Activated gamma-delta T cell treated with anti-CD3 and anti-CD28 coated beads, Interleukin-2, amount 50 U/mL, for 16 hours (primary cell): ENCODE measurements at places on chromosomes 2 and 18.

GRCh38 chr18:58541789-58542425 lies 87.0 kb downstream of the ALPK2 start:
- peak; percentile 23 for DNase-seq

DNA sequence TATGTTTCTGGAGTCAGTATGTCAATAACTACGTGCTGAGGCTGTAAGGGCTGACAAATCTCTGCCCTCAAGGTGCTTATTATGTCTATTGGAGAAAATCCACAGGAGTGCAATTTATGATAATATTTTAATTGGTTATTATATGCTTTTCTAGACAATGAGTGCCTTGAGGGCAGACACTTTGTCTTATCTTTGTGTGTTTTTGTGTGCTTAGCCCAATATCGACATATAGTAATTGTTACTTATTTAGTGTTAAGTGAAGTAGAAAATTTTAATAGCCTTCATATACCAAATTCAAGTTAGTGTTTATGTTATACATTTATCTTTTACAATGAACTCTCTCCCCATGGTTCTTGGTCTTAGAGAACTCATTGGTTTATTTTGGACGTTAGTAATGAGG lies 118.9 kb downstream of the WDR7 start:
- DNase-seq, result no peak

- DNase-seq, result no peak
Observed at GRCh38 chr2:59019566-59020159, 778.5 kb upstream of the FANCL start.

- no peak for DNase-seq
Observed at GRCh38 chr2:168697668-168698121, 104.7 kb upstream of the NOSTRIN start.

DNA sequence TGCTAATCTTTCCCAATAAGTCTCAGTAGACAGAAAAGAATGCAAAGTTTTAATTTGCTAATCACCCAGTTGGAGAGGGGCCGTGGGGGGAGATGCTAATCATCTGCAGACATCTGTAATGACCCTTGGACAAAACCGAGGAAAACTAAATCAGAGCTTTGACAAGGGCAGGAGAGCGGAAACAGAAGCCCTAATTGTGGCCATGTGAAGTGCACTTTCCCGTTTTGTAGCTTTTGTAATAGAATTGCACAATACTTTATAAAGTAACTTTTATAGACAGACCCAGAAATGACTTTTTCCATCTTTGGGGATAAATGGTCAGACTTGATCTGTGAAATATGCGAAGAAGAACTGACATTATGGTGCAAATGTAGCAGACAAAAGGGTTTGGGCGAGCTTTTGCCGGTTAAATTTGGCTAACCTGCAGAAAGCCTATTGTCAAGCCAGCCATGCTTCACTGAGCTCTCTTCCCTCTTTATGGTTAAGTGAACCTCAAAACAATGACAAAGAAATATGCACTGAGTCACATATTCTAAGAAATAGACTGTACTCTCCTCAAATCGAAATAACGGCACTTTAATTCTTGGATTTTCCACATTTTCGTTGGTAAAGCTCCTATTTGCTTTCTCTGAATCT lies 980.1 kb upstream of the POU3F3 start:
- no peak for DNase-seq

GRCh38 chr2:144826105-144826504 lies 306.2 kb upstream of the ZEB2 start:
- no peak for DNase-seq

GRCh38 chr2:157245846-157246764 lies 11.4 kb upstream of the GALNT5 start:
- no peak for DNase-seq

DNA sequence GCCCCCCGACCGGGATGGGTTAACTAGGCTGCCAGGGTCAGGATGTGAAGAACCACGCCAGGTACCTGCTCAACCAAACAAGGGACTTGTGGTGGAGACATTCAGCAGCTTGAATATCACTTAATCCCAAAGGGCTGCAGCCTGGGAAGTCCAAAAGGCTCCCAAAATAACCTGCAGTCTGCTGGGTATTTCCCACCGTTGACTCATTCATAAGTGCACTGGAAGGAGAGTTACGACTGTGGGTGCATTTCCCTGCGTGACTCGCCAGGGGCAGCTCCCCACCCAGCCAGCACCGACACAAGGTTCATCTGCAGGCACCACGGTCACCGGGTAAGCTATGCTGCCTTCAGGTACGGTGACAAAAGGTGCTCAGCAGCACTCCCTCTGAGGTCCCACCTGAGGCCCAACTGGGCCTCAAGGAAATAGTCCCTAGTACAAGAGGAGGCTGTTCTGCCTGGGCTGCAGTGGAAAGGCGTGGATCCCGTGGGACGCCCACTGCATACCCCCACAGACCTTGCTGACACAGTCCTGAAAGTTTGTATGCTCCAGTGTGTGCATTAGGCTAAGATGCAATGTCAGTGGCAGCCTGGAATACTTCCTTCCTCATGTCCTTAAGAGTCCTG lies 86.5 kb downstream of the UXS1 start:
- no peak for DNase-seq

DNA sequence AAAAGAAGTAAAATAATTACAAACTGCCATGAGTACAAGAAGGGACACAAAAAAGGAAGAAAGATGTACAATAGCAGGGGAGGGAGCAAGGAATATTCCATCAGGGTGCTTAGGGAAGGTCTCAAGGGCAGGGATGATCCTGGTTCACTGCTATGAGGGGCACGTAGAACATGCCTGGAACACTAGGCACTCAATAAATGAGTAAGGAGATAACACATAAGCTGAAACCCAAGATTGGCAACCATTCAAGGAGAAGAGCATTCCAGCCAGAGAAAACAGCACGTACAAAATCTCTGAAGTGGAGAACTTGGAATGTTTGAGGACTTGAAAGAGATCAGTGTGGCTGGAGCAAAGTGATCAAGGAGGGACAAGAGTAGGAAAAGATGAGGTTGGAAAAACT lies 103.2 kb downstream of the FAM161A start:
- no peak for DNase-seq

GRCh38 chr2:211329421-211329820 lies 773.0 kb downstream of the CPS1 start:
- no peak for DNase-seq
